Activated CD8-positive, alpha-beta memory T cell treated with anti-CD3 and anti-CD28 coated beads, Interleukin-2, amount 50 U/mL, for 4 hours (primary cell): ENCODE measurements at places on chromosomes 6 and 20.

- no peak for DNase-seq
Observed at GRCh38 chr20:23215344-23215995, 129.3 kb upstream of the CD93 start.

- DNase-seq, result no peak
Observed at GRCh38 chr6:129353067-129353466, 356.9 kb downstream of the ARHGAP18 start.

GRCh38 chr6:111992851-111993250 lies 61.1 kb upstream of the CCN6 start:
- peak; percentile 41 for DNase-seq

GRCh38 chr6:25971187-25971821 lies 8.7 kb downstream of the TRIM38 start:
- DNase-seq, result no peak

GRCh38 chr6:113352029-113352801 lies 504.9 kb upstream of the MARCKS start:
- DNase-seq, result no peak

DNA sequence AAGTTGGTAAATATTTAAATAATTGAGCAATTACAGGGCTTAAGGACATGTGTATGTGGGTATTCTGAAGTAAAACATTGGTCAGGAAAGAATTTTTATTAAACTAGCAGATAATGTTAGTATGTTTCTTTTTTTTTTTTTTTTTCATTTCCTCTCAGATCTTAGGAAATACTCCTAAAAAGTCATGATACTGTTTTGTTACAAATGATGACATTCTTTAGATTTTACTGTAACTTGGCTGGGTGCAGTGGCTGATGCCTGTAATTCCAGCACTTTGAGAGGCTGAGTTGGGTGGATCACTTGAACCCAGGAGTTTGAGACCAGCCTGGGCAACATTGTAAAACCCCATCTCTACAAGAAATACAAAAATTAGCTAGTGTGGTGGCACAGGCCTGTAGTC lies 41.5 kb downstream of the CDC40 start:
- no peak for DNase-seq
